ENCODE measurements at places on chromosomes 5 and 9.

- no peak for DNase-seq
Observed at GRCh38 chr5:35618781-35619180, 1.1 kb downstream of the SPEF2 start.

DNA sequence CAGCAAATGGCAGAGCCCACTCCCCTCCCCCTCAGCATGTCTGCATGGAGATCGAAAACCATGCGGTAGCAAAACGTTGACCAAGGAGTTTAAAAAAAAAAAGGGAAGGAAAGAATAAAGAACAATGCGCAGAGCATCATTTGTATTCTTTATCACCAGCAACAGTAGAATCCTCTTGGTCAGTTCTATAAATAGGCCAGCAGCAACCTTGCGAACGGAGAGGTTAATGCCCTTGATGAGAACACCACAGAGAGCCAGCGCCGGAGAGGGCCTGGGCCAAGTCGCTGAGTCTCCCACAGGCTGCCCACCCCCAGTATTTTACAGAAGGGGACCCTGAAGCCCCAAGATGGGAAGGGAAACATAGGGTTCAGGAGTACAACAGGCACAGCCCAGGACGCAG, 22.7 kb downstream of the WHRN start:
- no peak for DNase-seq

GRCh38 chr9:3807601-3808000, 281.8 kb upstream of the RFX3 start:
- no peak for DNase-seq

DNA sequence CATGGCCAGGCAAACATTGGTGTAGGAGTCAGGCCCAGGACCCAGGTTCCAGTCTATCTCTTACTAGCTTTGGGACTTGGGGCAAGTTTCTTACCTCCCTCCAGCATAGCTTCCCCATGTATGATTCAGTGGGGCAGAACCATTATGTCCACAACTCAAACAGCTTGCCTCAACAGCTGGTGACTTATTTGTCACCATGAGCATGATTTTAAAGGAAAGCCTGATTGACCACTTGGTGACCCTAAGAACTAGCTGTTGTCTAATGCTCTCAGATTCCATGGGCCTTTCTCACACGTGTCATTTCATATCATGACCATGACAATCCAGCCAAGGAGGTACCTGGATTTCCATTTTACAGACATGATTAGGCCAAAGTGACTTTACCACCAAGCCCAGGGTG, 126.4 kb downstream of the TTLL11 start:
- DNase-seq, result no peak

DNA sequence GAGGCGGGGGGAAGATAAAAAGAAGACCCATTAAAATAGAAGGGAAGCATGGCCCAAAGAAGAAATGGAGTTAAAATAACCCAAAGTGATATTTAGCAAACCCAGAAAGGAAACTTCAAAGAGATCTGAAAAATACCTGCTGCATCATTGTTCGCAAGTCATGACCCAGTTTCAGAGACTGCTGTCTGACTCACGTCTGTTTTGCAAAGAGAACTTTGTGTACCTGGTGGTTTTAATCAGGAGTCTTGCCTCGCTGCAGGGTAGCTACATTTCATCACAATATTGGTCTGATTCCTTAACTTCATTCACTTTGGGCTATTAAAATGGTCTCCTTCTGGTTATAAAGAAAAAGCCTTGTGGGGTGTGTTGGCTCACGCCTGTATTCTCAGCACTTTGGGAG, 461.1 kb upstream of the DAP start:
- DNase-seq, result no peak
